ENCODE measurements at places on chromosomes 6 and 20.
A peak's percentile ranks its signal among the peaks of the same experiment; 100 is the strongest.

GRCh38 chr6:90368601-90369000 is 72.0 kb upstream of the BACH2 start:
- DNase-seq, result no peak

DNA sequence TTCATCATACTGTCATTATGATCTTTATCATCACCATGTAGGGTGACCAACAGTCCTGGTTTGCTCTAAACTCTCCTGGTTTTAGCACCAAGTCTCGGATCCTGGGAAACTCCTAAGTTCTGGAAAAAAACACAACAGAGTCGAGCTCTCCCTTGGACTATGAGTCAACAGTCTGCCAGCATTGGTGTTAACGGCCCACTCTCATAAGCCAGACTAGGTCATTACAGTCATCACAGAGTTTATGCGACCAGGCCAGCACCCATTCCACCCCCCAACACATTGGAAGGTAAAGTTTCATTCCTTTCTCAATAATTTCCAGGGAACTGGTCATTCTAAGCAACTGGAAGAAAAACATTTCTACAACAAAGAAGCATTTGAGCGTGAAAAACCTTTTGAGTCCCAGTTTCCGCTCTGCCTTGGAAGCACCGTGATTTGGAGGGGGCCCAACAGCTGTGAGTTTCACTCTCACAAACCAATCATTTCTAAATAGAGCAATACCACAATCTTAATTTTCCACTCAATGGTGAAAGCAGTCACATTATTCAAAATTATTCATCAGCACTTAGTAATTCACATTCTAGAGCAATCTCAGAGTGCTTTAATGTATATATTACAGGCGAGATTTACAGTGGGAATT is 445.0 kb downstream of the CDH26 start:
- no peak for DNase-seq

- no peak for DNase-seq
Measured at GRCh38 chr20:6212903-6213302, 90.1 kb upstream of the FERMT1 start.

- DNase-seq, result no peak
Measured at GRCh38 chr6:98871821-98872220, 37.4 kb downstream of the POU3F2 start.

DNA sequence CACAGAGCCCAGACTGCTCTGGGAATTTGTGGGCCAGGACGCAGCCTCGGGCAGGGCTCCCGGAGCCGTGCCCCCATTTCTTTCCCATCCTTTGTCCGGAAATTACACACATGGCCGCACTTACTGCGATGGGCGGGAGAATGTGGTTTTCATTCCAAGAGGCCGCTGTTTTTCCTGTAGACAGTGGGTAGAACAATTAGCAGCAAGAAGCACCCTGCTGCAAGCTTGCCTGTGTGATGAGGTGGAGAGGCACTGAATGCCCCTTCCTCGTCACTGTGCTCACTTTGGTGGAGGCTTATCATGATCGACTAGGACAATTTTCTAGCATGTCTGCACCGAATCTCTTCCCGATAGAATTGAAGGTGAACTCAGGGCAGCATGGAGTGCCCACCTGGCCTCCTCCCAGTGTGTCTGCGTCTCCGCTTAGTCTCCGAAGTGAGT is 102.8 kb downstream of the DACT2 start:
- DNase-seq, result no peak

- DNase-seq, result peak; percentile 26
Measured at GRCh38 chr6:44042989-44043478, 84.2 kb downstream of the MRPL14 start.

DNA sequence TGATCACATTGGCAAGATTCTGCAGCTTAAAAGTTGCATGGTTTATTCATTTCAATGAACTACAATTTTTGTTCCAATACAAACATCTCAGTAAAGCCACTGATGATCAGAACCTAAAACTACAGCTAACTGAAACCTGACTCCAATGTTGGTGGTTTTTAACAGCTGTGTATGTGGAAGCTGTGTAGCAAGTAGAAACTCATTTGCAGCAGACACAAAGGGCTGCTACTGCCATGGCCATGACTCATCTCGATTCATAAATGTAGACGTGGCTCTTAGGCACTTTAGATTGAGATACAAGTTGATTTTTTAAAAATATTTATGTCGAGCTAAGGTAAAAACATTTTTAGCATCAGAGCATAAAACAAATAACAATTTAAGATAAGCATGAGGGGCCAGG is 19.5 kb upstream of the MAP3K4 start:
- no peak for DNase-seq

- no peak for DNase-seq
Measured at GRCh38 chr6:13554929-13555333, 19.5 kb upstream of the SIRT5 start.

- DNase-seq, result no peak
Measured at GRCh38 chr20:1646975-1647431, 10.6 kb downstream of the SIRPG start.

DNA sequence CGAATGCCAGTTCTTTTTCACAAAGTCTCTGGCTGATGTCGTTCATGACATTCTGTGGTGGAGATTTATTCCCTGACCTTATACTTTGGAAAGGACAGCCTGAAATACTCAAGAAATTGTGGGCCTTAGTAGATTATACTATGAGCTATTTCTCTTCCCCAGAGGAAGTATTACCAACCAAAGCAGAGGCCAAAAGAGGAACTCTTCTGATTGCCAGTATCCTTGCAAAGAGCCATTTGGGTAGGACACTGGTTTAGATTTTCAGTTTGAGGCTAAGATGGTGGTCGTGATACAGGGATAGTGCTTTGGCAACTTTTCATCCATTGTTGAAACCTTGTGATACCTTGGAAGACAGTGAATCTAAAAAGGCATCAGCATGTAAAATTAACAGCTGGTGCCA is 327.3 kb downstream of the HACE1 start:
- DNase-seq, result peak; percentile 36

DNA sequence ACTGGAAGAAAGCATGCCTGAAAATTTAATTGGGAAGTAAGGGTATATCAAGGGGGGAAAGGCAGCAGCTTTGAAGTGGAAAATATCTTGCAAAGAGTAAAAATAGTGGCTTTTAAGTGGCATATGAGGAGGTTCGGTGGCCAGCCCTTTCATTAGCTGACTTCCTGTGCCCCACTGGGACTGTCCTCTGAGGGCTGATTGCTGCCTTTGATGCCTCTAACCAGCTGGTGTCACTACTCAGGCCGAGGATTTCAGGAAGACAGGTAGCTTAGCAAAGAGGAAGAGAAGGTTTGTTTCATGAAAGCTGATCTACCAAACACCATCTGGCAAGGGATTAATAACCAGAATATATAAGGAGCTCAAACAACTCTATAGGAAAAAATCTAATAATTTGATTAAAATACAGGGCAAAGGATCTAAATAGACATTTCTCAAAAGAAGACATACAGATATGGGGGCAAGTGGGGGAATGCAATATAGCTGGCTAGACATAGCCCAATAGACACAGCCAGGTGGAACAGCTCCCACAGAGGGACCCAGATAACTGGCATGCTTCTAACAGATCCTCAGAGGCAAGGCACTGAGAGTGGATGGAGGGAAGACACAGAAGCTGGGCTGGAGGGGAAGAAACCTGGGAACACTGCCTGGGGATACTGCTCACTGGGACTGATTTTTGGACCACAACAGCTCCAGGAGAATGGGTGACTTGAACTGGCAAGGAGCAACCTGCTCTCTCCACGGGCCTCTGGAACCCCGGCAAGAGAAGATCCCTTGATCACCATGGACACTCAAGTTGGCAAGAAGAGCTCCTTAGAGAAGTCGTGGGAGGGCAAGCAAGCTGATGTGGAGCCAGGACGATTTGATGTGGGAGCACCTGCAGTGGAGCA is 33.2 kb downstream of the CCN2 start:
- no peak for DNase-seq

GRCh38 chr20:43917380-43917779 is 2.7 kb downstream of the TOX2 start:
- DNase-seq, result no peak

DNA sequence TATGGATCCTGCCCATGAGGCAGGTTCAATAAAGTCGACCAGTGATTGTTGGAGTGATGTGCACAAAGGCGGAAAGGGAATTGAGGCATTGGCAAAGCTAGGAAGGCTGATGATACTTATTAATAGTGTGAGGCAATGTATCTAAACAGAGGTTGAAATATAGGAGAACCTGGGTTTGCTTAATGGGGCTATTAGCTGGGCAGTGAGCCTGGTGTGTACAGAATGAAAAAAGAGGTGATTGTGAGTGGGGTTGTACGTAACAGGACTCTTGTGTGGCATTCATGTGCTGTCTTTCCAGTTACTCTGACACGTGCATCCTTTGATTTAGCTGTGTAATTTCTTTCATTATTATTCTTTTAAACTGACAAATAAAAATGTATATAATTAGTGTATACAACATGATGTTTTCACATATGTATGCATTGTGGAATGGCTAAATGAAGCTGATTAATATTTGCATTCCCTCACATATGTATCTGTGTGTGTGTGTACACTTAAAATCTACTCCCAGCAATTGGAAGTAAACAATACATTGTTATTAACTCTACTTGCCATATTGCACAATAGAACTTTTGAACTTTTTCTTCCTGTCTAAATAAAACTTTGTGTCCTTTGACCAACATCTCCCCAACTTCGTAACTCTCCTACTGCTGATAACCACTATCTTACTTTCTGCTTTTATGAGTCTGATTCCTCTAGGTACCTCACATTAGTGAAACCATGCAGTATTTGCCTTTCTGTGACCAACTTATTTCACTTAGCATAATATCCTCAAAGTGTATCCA is 220.5 kb upstream of the SLC35B3 start:
- DNase-seq, result no peak

DNA sequence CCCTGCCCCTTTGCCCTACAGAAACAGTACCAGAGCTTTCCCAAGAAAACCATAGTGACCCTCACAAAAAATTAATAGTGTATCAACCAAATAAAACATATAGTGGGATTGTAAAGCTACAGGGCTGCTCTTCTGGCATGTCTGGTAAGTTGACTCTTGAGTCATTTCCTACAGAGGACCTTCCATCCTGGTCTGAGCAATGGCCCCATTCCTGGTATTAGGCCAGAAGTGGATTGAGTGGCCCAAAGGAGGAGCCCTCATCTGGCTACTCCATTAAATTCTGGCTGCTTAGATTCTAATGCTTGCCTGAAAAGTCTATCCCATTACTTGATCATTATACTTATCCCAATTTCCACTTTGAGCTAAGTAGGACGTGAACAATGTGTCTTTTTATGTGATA is 150.9 kb upstream of the HMGN3 start:
- DNase-seq, result no peak

- peak; percentile 33 for DNase-seq
Measured at GRCh38 chr6:90643381-90643780, 56.5 kb upstream of the MAP3K7 start.

DNA sequence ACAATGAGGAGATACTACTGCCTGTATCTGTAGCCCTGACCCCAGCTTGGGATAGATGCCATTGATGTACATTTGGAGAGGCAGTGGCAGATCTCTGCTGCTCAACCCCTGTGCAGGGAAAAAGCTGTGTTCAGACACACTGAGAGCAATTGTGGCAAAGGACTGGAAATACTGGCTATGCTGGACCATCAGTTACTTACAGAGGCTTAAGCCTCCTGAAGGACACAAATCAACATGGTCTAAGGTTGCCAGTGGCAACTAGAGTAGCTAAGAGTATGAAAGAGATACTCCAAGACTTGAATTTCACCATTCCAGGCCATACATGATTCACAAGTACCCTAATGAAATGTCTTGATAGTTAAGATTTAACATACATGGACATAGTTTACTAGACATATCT is 32.4 kb upstream of the ENPP4 start:
- no peak for DNase-seq

DNA sequence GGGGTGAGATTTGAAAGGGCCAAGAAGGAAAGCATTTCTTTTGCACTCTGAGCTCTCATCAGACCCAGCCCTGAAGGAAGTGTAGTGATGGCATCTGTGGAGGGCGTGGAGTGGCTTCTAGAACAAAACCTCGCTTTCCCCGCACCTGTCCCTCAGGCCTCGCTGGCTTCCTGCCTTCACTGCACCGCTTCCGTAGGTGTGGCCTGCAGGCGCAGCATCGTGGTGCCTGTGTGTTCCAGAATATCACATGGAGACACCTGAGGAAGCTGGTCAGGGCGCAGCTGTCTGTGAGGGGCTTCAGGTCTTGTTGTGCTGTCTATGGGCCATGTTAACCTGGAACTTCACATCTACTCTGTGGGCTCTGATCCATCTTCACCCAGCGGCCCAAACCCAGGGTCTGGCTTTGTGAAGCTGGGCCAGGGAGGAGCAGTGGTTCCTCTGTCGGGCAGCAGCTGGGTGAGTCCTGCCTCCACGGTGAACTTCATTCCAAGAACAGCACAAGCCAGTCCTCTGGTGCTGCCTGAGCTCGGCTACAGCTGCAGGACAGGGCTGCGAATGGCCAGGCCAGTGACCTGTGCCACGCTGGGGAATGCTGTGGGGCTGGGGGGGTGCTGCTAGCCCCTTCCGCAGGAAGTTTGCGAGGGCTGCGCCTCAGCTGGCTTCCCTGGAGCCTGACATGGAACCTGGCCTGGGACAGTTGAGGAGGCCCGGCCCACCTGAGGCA is 40.9 kb downstream of the DSTN start:
- peak; percentile 44 for DNase-seq

DNA sequence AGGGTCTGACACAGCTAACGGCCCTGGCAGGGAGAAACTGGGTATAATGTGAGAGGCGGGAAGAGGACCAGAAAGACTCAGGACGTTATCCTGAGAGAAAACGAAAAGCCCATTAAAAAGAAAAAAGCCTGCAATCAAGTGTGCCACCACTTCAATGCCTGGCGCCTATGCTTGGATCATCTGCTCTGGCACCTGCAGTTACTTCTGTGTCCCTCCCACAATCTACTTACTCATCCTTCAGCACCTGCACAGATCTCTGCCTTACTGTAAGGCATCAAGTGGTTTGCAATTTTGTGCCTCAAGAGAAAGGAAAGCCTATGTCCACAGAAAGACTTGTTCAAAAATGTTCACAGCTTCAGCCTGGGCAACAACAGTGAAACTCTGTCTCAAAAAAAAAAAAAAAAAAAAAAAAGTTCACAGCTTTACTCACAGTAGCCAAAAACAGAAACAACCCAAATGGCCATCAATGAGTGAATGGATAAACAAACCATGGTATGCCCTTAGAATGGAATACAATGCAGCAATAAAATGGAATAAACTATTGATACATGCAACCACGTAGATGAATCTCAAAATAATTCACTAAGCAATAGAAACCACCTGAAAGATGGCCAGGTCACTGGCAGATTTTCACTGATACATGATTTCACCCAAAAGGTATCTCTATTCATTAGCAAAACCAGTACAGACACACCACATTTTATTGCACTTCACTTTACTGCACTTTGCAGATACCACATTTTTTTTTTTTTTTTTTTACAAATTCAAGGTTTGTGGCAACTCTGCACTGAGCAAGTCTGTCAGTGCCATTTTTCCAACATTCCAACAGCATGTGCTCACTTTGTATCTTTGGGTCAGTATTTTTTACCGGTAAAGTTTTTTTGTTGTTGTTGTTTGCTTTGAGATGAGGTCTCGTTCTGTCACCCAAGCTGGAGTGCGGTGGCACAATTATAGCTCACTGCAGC is 48.6 kb downstream of the ABHD12 start:
- DNase-seq, result no peak

DNA sequence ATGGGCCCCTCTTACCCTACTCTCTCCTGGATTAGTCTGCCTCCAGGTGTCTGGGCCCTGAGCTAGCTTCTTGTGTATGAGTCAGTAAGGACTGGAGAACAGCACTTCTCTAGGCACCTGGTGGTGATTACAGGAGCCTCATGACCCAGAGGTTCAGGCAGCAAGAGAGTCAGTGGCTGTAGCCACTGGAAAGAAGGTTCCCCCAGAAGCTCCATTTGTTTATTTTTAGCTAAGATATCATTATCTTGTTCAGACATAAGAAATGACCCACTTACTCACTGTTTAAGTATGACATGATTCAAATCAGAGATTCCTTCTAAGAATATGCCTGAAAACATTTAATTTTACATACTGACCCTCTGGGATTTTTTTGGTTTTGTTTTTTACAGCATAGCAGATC is 23.6 kb upstream of the SLC4A11 start:
- DNase-seq, result no peak
